Fibroblast of gingiva (primary cell): ENCODE measurements at places on chromosomes 12 and 14.
A peak's percentile ranks its signal among the peaks of the same experiment; 100 is the strongest.

DNA sequence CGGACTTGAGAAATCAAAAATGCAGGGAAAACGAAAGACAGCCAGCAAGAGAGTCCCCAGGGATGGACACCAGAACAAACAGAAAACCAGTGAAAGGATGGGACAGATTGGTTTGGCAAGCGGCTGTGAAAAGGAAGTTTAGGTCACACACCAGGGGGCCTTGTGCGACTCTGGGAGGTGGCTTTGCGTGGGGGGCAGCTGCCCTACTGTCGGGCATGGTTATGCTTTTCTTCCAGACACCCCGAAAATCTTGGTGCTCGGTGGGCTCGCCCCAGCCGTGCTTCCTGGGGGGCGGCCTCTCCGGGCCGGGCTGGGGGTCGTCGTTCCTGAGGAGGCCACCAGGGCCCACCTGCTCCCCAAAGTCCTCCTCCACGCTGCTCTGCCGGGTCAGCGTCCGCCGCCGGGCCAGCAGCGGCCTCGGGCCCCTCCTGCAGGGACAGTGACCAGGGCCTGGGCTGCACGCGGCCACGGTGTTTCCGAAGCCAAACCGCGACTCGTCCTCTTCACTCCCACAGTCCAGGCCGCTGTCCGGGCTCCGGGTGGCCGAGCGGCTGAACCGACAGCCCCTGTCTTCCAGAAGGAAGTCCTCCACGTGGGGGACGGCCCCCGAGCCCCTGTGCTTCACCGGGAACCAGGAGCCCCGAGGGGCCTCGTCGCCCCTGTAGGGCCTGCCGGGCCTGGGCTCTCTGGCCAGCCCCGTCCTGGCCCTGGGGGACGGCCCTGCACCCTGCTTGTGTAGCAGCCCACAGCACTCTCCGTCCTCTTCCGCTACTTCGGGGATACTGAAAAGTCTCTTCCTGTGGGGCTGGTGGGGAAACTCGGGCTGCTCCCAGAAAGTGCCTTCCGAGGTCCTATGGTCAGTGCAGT, 86.5 kb downstream of the PIWIL1 start:
- DNase-seq = no peak

- DNase-seq = no peak
These were observed 122.9 kb upstream of the TMEM132D start for GRCh38 chr12:130026608-130027176.

DNA sequence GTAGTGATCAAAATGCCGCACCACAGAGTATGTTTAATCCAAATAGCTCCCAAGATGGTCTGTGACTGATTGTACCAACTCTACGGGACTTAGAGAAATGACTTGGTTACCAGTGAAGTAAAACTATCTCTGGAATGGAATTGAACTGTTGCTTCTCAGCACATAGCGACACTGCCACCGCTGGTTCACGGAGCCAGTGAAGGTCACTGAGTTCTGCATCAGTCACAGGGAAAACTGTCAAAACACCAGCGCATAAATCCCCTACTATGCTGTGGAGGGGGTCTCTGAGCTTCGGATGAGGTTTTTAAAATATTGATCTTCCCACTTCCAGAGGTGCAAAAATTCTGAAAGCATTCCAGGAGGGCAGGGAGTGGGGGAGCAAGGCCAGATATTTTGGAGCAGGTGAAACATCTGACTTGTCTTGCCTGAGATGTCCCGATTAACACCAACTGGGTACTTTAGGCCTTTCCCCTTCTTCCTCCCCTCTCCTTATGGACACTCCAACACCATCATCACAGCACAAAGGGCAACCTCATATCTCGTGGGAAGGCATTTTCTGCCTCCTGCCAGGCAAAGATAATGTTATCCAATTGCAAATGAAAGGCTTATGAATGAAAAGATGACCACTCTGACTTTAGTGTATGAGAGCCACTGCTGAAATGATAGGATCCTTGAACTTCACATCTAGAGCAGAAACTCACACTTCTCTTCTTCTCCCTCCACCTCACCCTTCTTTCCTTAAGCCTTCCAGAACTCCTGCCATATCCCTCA, 2.0 kb upstream of the PLXNC1 start:
- DNase-seq = no peak

GRCh38 chr12:57063991-57064685, 14.2 kb upstream of the MYO1A start:
- no peak for DNase-seq

- DNase-seq = no peak
These were observed 188.8 kb downstream of the STXBP6 start for GRCh38 chr14:24861083-24861630.

DNA sequence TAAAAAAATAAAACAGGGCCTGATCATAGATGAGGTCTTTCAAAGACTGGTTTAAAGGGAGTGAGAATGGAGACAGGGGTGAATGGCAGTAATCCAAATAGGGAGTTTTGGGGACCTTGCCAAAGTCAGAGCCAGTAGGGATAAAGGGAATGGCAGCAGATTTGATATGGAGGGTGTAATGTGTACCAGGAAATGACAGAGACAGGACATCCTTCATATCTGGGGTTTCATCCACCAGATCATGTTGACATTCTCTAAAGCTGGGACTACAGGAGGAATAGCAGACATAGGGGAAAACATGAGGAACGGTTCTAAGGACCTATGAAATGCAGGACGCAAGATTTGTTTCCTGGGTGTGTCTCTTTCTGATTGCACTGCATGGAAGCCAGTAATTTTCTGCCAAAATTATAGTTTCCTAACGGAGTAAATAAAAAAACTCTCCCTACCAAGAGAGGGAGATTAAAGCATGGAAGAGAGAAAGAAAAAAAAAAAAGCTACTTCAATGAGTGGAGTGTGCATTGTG, 169.9 kb downstream of the PRKD1 start:
- no peak for DNase-seq

DNA sequence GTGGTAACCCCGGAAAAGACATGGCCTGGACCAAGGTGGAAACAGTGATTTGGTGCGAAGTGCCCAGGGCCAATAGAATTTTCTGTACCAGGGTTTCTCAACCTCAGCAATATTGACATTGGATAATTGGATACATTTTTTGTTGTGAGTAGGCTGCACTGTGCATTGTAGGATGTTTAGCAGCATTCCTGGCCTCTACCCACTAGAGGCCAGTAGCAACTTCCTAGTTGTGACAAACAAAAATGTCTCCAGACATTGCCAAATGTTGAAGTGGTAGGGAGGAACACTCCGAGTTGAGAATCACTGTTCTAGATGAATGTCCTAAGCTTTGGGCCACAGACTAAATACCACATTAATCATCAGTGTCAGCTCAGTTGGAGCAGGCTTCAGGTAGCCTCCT, 6.2 kb upstream of the CGRRF1 start:
- peak; percentile 75 for DNase-seq

DNA sequence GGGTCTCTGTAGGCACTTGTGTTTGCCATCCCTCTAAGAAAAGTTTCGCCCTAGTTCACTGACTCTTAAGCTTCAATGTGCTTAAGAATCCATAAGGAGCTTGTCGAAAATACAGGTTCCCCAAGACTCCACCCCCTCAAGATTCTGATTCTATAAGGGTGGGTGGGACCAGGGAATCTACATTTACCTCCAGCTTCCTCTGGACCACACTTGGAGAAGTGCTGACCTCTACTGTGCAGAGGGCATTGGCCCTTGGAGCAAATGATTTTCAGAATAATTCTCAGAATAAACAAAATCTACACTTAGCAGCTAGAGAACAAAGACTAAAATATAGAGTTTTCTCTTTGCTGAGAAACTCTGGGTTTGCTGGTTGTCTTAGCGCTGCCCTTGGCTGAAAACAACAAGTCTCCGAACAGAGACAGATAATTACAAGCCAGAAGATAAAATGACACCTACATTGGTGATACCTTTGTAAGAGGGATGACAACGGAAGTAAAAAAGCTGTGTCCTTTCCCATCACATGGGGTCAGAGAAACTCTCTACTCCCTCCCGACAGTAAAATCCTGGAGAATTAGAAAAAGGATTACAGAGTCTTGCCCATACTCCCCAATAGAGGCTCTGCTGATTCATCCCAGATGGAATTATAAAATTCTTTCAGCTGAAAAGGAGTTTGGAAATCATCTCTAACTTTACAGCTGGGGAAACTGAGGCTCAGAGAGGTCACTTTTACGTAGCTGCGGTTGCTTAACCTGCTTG, 4.8 kb downstream of the TGFB3 start:
- DNase-seq = no peak

DNA sequence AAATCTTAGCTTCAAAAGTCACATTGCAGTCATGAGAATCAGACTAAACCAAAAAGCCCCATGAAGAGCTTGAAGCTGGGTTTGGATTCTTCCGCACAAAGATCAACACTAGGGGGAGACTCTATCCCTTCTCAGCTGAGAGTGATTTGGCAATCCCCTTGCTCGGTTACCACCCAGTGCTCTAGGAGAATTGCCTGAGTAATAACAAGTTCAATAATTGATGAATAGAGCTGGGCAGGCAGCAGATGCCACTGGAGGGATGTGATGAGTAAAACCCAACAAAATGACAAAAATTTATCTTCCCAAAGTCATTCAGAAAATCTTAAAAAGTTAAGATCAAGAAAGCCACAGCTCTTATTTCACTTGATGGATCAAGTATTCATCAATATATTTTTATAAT, 185.6 kb upstream of the ARID2 start:
- DNase-seq = peak; percentile 78

DNA sequence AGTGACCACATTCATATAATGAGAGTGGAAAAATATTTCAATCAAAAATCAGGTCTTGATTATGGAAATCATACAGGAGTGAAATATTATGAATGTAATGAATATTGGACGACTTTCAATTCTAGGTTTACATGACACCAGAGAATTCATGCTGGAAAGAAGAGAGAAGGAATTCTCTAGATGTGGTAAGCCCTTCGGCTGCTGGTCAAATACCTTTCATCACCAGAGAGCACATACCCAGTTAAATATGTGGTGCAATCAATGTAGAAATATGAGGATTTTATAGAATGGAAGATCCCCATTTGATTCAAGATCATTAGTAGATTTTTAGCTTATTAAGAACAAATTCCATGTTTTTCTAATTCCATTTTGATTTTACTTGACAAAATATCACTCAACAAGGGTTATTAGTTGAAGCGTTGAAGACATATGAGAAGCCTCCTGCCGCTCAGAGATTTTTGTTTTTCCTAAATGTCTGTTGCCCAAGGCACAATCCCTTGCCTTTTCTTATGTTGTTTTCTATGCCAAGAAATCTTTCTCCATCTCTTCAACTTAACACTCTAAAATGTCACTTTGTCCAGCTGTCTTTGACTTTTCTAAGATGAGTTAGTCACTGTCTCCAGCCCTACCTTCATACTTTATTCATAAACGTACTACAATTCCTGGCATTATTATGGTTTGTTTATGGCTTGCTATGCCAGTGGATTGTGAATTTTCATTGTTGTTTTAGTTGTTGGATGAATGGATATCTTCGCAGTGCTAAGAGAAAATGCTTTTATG, 72.8 kb upstream of the ZDHHC17 start:
- DNase-seq = peak; percentile 84

DNA sequence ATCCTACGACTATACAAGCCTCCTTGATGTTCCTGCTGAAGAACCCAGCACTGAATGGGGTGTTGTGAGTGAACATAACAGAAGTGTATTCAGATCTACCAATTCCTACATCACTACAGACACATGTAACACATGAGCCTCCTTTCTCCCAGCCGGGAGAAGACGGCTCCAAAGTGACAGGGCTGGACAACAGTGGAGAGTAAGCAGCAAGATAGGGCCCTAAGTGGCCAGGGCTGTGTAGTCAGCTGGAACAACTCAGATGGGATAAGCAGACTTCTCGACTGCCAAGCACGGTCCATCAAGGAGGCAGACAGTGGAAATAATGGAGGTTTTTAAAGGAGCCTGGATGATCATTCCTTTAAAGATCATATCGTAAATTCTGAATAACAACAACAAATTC, 73.5 kb downstream of the TTC7B start:
- no peak for DNase-seq

GRCh38 chr14:60632257-60632656, 17.0 kb downstream of the SIX1 start:
- DNase-seq = no peak

- DNase-seq = no peak
These were observed 45.2 kb upstream of the IFNG-AS1 start for GRCh38 chr12:67944093-67944492.

- peak; percentile 86 for DNase-seq
These were observed 343.4 kb downstream of the ADAMTS20 start for GRCh38 chr12:43208627-43209026.

GRCh38 chr12:50240096-50240791, 43.1 kb downstream of the LIMA1 start:
- DNase-seq = no peak
